CD4-positive, alpha-beta T cell treated with Interleukin-2 at 100 ng/mL for 4 hours (primary cell): ENCODE measurements at places on chromosomes 2 and 18.

GRCh38 chr2:238260883-238261282 is 21.0 kb upstream of the HES6 start:
- no peak for DNase-seq

DNA sequence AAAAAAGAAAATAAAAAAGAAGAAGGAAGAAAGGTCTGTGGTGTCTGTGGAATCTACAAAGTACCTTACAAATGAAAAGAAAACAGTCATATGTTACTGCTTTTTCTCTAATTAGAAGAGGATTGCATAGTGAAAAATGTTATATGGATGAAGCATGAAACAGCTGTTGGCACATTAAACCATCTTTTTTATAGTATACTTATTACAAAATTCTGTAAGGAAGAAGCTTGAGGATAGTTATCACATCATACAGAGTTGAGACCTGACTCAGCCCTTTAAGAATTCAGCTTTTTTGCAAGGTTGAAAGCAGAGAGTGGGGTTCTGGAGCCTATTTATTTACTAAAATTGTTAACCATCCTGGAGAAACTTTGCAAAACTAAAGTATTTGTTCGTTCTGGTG is 222.7 kb downstream of the PHLPP1 start:
- DNase-seq, result no peak

- DNase-seq, result no peak
These were observed 54.8 kb upstream of the ASB18 start for GRCh38 chr2:236319036-236319435.

DNA sequence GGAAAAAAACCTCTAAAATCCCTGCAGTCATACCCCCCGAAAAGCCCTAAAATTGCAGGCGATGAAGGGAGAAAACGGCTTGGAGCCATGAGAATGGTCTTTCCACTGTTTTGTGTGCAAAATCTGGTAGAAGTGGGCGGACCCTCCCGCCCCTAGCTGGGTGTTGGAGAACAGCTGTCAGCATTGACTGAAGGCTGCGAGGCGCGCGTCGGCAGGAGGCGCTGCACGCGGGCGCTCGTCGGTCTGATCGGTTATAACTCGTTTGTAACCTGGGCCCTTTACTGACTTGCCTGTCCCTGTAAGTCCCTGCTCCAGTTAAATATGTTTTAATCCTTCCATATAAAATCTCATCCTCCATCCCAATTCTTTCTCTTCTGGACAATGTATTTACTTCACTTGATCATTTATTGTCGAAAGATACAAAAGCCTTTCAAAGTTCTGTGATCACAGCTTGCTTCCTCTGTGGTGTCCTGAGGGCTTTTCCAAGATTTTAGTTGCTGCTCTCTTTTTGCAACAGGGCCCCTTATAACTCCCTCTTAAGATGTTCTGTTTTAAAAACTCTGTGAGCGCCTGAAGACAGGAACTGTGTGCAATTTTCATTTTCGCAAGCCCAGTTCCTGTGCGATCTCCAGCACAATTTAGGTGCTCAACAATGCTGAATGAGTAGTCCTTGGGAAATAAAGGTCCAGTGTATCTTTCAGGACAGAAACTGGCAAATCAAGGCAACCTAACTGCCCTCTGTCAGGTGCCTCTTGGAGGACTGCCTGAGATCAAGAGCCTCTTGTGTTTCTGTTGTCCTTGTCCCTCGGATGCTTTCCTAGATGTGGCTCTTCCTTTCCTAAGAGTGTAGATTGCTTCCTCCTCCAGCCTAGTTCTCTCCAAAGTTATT is 918 bp upstream of the HNRNPLL start:
- peak; percentile 85 for DNase-seq

- DNase-seq, result no peak
These were observed 113.9 kb downstream of the COPS8 start for GRCh38 chr2:237199577-237199976.

DNA sequence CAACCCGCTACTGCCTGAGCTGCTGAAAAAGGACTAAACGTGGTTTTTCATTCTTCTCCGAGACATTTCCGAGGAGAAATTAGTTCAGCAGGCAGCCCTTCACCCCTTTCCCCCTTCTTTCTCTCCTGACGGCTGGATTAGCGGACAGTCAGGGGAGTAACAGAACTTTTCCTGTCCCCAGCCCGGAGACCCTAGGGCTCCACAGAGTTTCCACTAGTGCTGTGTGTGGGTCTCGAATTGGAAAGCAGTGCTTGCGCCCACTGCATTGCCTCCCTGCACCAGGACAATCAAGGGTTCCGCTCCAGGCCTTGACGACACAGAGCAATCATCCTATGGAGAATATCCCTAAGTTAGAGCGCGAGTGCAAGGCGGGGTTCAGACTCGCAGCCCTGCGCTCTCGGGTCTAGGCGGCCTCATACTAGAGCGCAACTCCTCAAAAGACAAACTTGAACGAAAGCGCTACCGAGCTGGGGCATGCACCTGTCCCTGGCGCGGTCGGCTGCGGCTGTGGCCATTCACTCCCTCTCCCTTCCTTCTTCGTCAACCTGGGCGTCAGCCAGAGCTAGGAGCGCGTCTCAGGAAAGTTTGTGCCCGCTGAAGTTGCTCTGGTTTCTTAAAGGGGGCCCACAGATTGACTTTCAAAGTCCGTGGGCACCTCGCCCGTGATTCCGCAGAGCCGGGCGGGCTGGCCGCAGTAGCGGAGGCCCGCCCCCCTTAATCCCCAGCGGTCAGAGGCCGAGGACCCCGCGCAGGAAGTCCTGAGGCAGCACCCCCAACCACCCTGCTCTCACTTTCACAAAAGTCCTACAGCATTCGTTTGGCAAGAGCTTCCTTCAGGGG is 801 bp downstream of the OSR1 start:
- no peak for DNase-seq

- no peak for DNase-seq
These were observed 746.3 kb upstream of the RAB6C start for GRCh38 chr2:129233166-129233565.

- DNase-seq, result no peak
These were observed 57.3 kb upstream of the TMEM182 start for GRCh38 chr2:102704531-102704930.

DNA sequence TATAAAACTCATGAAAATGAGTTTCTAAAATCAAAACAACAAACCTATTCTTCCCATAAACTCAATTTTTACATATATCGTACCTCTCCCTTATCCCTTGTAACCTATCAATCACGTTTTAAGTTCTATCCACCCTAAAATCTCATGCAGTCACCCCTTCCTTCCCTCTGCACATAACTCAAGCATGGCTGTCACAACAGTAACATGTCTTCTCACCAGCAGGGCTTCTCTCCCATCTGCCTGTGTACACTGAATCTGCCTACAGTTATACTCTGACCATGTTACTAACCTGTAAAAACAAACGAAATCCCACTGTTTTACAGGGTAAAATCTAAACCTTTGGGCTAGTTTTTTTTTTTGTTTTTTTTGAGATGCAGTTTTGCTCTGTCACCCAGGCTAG is 68.2 kb downstream of the MAP4K3 start:
- DNase-seq, result no peak

DNA sequence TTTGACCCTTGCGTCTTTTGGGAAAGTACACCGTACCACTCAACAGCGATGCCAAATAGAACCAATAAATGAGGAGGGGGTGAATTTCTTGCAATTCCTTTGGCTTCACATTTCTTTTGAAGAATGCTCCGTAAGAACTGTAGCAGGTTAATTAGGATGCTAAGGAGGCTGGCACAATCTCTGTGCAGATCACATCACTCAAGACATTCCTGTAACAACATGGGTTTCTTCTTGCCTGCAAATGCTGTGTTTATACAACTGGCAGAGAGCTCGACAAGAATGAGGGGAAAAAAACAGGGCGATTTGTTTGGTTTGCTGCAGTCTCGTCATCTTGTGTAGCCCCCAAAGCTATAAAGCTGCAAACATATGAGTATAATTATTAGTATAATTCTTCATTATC is 424.8 kb upstream of the DCC start:
- DNase-seq, result no peak

GRCh38 chr2:154238252-154238651 is 366.5 kb downstream of the GALNT13 start:
- no peak for DNase-seq

- DNase-seq, result peak; percentile 31
These were observed 175.1 kb downstream of the ZFP36L2 start for GRCh38 chr2:43051338-43051737.

GRCh38 chr18:45628979-45629958 is 14.0 kb downstream of the SLC14A2 start:
- DNase-seq, result no peak

DNA sequence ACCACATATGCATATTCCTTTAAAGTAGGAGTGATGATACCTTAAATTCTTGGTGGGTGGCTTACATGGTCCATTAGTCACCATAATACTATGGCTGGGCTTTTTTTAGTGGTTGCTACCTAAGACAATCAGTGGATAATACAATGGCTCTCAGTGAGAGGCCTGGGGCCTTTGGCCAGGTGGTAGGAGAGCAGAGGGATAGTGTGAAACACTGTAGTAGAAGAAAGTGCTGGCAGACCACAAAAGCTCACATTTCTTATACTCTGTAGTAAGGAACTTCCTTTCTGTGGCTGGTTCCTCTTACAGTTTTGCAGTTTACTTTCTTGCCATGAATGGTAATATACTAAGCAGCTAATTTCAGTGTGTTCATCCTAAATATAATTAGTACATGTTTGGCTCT is 583.5 kb downstream of the XIRP2 start:
- no peak for DNase-seq

- DNase-seq, result no peak
These were observed 2.5 kb upstream of the ASIC4 start for GRCh38 chr2:219511547-219512325.

GRCh38 chr2:241081643-241082340 is 20.3 kb downstream of the MTERF4 start:
- DNase-seq, result no peak

- DNase-seq, result no peak
These were observed 4.9 kb downstream of the IRS1 start for GRCh38 chr2:226794751-226795171.

DNA sequence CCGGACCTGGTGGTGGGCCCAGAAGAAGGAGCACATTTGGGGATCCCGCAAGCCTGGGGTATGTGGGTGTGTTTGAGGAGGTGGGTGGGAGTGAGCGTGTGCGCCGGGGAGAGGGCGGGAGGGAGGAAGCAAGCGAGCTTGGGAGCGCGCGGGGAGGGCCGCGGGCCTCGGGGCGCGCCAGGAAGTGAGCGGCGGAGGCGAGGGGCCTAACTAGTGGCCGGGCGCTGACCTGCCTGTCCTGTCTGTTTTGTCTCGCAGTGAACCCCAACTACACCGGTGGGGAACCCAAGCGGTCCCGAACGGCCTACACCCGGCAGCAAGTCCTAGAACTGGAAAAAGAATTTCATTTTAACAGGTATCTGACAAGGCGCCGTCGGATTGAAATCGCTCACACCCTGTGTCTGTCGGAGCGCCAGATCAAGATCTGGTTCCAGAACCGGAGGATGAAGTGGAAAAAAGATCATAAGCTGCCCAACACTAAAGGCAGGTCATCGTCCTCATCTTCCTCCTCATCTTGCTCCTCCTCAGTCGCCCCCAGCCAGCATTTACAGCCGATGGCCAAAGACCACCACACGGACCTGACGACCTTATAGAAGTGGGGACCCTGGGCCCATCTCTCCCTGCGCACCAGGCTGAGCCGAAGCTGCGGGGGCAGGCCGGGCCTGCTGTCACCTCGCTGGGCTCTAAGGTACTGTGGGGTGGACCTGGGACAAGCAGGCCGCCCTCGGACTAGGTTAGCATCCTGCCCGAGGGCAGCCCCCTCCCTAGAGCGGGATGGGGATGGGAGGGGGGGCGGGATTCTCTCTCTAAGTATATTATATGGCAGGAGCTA is 1.2 kb downstream of the HOXD4 start:
- DNase-seq, result no peak

GRCh38 chr2:86704459-86704971 is 15.6 kb upstream of the RMND5A start:
- DNase-seq, result no peak

DNA sequence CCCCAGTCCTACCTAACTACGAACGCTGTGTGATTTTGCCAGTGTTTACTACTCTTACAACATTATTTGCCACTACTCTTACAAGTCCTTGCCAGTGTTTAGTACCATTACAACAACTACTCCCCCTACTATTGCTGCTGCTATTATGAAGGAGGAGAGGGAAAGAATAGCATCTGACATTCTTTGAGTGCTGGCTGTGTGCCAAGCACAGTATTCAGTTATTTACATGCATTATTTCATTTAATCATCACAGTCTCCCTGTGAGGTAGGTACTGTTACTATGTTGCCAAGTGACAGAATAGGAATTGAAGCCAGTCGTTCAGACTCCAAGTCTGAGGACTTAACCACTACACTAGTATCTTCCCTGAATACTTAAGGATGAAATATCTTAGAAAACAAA is 185.9 kb upstream of the FOSL2 start:
- DNase-seq, result no peak

DNA sequence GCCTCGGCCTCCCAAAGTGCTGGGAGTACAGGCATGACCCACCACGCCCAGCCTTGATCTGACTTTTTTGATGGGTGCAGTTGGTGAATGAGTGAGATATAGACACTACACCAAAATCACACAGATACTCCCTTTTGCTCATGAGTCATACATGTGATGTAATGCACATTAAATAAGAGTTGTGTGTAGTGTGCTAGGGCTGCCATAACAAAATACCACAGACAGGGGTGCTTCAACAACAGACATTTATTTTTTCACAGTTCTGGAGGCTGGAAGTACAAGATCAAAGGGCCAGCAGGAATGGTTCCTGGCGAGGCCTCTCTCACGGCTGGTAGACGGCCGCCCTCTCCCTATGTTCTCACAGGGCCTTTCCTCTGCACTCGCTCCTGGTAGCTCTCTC is 46.6 kb downstream of the GBX2 start:
- no peak for DNase-seq

GRCh38 chr2:159138642-159139182 is 147.8 kb downstream of the WDSUB1 start:
- no peak for DNase-seq

DNA sequence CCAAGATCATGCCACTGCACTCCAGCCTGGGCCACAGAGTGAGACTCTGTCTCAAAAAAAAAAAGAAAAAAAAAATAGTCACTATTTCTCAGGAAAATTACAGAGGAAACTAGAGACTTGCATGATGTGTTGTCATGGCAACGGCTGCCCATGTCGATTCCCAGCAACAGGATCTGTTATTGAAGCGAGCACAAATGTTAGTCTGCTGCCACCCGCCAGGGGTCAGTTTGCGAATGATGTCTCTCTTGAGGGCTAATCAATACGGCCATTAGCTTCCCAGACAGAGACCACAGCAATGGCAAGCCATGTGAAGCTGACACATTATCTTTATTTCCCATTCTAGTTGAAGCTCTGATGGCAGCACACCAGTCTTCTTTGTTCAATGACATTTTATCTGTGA is 32.4 kb upstream of the ACYP2 start:
- DNase-seq, result no peak

- DNase-seq, result no peak
These were observed 44.0 kb upstream of the LAPTM4A start for GRCh38 chr2:20095469-20095868.
